Suprapubic skin (tissue), 4 donors: ENCODE measurements at places on chromosomes 2 and 18. TPM values are rescaled to one million over a fixed set of nuclear protein-coding genes. Genes with fewer than 3 reads are reported as not detected.

GRCh38 chr2:190791976-190792575, 88.5 kb upstream of the GLS start:
- no peak overlapping the region for H3K4me3 ChIP-seq
- peaks cover 23% of the 10 kb centered on the region for H3K4me1 ChIP-seq
- no peak for DNase-seq
- no peaks in the 10 kb centered on the region for H3K36me3 ChIP-seq

GRCh38 chr2:159399716-159400415, 113.4 kb upstream of the WDSUB1 start:
- no peaks in the 10 kb centered on the region for H3K4me1 ChIP-seq
- no peaks in the 10 kb centered on the region for H3K27me3 ChIP-seq
- DNase-seq, result no peak
- peaks cover 21% of the 10 kb centered on the region for H3K36me3 ChIP-seq

- H3K4me3 ChIP-seq, result no peak overlapping the region
- H3K36me3 ChIP-seq, result peaks cover 16% of the 10 kb centered on the region
- H3K27ac ChIP-seq, result no peak overlapping the region
- no peaks in the 10 kb centered on the region for H3K27me3 ChIP-seq
- no peaks in the 10 kb centered on the region for H3K4me1 ChIP-seq
These were observed 68.5 kb downstream of the AGPS start for GRCh38 chr2:177460973-177461585.

- H3K27ac ChIP-seq, result peak overlapping the region; percentile 89
- peaks cover 8% of the 10 kb centered on the region for H3K4me1 ChIP-seq
- H3K4me3 ChIP-seq, result peak overlapping the region; percentile 52
- no peaks in the 10 kb centered on the region for H3K36me3 ChIP-seq
These were observed 497 bp downstream of the DSC3 start for GRCh38 chr18:31042084-31042405.

- H3K27me3 ChIP-seq, result no peaks in the 10 kb centered on the region
- no peak overlapping the region for H3K27ac ChIP-seq
- no peaks in the 10 kb centered on the region for H3K4me1 ChIP-seq
- no peak overlapping the region for H3K4me3 ChIP-seq
These were observed 125.8 kb upstream of the HNMT start for GRCh38 chr2:137838255-137839092.

DNA sequence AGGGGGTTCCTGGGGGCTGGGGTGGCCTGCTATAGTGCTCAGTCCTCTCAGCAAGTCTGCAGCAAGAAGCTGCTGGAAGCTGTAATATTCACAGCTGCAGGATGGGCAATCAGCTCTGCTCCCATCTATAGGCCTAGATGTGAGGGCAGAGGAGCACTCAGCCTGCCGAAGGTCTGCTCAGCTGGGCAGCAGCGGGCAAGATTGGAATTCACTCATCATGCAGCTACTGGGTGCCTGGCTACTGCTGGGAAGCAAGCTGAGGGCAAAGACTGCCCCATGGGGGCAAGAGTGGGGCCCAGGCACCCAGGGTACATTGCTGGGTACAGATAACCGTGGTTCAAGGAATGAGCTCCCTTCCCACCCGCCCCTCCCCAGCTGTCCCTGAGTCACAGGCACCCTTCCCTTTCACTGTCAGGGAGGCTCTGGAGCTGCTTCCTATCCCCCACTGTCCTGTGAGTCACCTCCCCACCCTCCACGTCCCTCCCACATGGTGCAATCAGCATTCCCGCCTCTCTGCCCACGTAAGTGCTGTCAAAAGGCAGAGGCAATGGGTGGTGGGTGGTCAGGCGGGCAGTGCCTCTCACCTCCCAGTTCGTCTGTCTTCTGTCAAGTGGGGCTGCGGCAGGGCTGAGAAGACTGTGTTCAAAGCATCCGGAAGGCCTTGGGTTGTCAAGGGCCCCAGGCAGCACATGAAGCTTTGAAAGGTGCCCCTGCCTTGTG, 169.2 kb downstream of the TRIM43 start:
- no peaks in the 10 kb centered on the region for H3K27me3 ChIP-seq
- no peak overlapping the region for H3K27ac ChIP-seq
- H3K4me3 ChIP-seq, result no peak overlapping the region
- H3K4me1 ChIP-seq, result no peaks in the 10 kb centered on the region
- no peaks in the 10 kb centered on the region for H3K36me3 ChIP-seq
- no peak for DNase-seq

- H3K27me3 ChIP-seq, result no peaks in the 10 kb centered on the region
- no peaks in the 10 kb centered on the region for H3K36me3 ChIP-seq
- no peak overlapping the region for H3K4me3 ChIP-seq
- peaks cover 23% of the 10 kb centered on the region for H3K4me1 ChIP-seq
These were observed 102.8 kb downstream of the SMAD7 start for GRCh38 chr18:48847807-48848486.

- no peaks in the 10 kb centered on the region for H3K36me3 ChIP-seq
- no peaks in the 10 kb centered on the region for H3K27me3 ChIP-seq
- DNase-seq, result no peak
- H3K27ac ChIP-seq, result no peak overlapping the region
- H3K4me3 ChIP-seq, result no peak overlapping the region
- H3K4me1 ChIP-seq, result no peaks in the 10 kb centered on the region
These were observed 167.2 kb upstream of the SATB2 start for GRCh38 chr2:199624958-199625357.

PLEKHH2 gene
- 6.8 TPM for total RNA-seq

CPLX4 gene
- not detected for total RNA-seq

GCKR gene
- total RNA-seq, result not detected

SLC19A3 gene
- total RNA-seq, result 14.5 TPM

ENOSF1 gene
- total RNA-seq, result 31.8 TPM

KIAA2012 gene
- not detected for total RNA-seq
